Hippocampal formation (tissue), 2 donors: ENCODE measurements at places on chromosomes 16 and 17.
A peak's percentile ranks its signal among the peaks of the same experiment; 100 is the strongest.

GRCh38 chr16:12321311-12321842 lies 344.8 kb downstream of the SNX29 start:
- no peak for DNase-seq

DNA sequence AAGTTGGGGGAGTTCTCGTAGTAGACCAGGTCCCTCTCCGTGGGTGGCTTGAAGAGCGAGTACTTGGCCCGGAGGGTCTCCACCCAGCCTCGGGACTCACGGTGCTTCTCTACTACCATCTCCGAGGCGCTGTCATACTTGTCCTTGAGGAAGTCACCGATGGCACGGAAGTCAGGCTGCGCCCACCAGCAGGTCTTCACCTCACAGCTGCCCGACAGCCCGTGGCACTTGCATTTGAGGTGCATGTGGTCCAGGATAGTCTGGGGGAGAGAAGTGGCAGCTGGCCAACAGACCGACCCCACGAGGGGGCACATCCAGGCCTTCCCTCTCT lies 50.0 kb downstream of the WNT3 start:
- no peak for DNase-seq

DNA sequence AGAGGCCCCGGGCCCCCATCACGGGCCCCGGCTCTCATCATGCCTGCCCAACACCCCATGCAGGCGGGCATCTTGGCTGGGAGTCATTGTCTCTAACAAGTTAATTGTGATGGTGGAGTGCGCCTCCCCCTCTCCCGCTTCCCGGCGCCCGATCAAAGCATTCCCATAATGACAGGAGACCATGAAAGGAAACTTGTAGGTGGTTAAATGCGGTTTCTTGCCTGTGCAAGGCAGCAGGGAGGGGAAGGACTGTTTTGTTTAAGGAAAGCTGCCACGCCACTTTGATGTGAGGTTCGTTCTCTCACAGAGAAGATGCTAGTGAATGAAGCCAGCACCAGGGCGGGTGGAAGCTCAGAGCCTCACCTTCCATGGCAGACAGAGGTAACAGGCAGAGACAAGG lies 45.4 kb downstream of the C16orf78 start:
- DNase-seq, result no peak

- DNase-seq, result no peak
Observed at GRCh38 chr16:69115837-69116236, 10.4 kb downstream of the HAS3 start.

DNA sequence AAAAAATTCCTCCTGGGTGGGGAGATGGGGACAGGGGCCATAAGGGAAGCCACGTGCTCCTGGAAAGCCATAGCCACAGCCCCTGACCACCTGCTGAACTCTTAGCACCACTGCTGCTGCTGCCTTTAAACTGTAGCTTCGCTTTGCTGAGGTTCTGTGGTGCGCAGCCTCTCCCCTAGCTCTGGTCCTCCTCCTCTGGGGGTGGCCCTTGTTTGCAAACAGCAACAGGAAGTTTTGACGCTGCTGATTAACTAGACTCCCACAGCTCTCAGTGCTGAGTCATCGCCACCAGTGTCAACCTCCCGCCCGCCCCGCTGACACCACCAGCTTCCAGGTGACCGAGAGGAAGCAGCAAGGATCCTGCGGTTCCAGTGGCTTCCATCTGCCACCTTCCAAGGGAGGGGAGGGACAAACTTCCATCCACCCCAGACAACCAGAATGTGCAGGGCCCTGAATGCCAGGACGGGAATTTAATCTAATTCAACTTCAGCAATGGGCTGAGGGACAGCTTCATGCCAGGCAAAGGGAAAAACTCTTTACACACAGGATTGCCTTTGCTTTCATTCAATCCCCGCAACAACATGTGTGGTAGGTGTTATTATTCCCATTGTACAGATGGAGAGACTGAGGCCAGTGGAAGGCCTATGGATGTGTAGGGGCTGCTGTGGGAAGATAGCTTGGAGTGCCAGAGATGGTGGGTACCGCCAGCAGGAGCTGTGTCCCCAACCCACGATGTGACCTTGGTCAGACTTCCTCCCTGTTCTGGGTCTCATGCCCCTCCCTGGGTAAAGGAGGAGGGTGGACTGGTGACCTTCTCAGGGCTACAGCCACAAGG lies 8.1 kb upstream of the KIFC3 start:
- DNase-seq, result peak; percentile 34
